Activated T-cell treated with anti-CD3 and anti-CD28 coated beads, Interleukin-2, amount 50 U/mL, for 24 hours (primary cell): ENCODE measurements at places on chromosomes 6 and 20.

- peak overlapping the region; percentile 87 for H3K4me3 ChIP-seq
- H3K27ac ChIP-seq, result peak overlapping the region; percentile 99
- no peaks in the 10 kb centered on the region for H3K27me3 ChIP-seq
- peaks cover 83% of the 10 kb centered on the region for H3K36me3 ChIP-seq
Measured at GRCh38 chr6:158653577-158654354, 3.9 kb downstream of the SYTL3 start.

DNA sequence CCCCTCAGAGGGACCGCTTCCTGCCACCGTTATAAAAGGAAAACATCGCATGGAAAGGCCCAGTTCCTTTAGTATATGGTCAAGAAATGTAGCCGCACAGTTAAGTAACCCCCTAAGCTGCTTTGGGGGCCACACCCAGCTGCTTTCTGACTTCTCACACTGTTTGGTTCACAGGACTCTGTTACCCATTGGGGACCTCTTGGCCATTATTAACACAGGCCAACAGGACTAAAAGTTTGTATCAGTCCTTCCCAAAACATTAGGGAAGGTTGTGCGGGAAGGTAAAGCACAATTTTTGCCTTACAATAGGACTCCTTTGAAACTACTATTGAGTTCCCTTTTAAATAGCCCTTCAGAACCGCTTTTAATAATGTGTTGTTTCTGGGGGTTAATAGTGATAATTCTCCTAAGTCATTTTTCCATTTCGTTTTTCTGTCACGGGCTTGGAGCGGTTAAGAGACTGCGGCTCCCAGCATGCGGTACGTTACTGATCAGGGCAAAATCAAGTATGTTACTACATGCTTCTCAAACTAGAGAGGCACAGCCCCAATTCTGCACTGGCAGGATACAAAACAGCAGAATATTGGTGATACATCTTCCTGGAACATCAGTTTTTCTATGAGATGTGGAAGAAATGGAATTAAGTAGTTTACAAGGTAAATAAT lies 668 bp upstream of the RPP40 start:
- no peak for DNase-seq
- peak overlapping the region; percentile 93 for H3K4me3 ChIP-seq
- H3K27ac ChIP-seq, result peak overlapping the region; percentile 99
- H3K4me1 ChIP-seq, result peaks cover 18% of the 10 kb centered on the region

GRCh38 chr6:149563928-149564325 lies 2.2 kb upstream of the GINM1 start:
- no peak overlapping the region for H3K27ac ChIP-seq
- peaks cover 11% of the 10 kb centered on the region for H3K36me3 ChIP-seq
- H3K4me1 ChIP-seq, result peaks cover 30% of the 10 kb centered on the region

- H3K36me3 ChIP-seq, result no peaks in the 10 kb centered on the region
- no peak overlapping the region for H3K4me3 ChIP-seq
- no peaks in the 10 kb centered on the region for H3K4me1 ChIP-seq
- H3K27me3 ChIP-seq, result peaks cover 36% of the 10 kb centered on the region
- DNase-seq, result no peak
- H3K27ac ChIP-seq, result no peak overlapping the region
Measured at GRCh38 chr20:59547596-59547995, 56.7 kb upstream of the PHACTR3 start.

DNA sequence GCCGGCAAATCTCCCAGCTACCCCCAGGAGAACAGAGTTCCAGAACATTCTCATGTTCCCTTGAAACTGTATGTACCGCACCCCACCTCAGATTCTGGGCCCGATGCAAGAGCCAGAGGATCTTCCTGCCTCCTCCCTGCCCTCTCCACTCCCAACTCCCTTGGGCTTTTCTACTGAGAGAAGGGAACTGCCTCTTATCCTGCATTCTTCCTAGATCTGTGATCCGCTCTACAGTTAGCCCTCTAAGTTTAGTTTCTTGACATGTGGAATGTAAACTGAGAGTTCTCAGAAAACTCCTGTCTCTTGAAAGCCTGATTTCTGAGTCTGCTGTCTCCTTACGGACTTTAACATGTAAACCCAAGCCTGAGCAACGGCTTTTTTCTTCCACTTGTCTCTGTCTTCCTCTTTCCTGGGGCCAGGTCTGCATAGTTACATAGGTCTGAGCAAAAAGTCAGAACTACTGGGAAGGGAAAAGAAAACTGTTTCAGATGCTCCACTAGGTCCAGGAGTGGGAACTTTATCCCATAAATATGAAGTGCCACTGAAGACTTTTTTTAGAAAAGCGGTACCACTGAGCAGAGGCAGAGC lies 86.5 kb upstream of the TNFAIP3 start:
- no peaks in the 10 kb centered on the region for H3K27me3 ChIP-seq
- H3K4me1 ChIP-seq, result no peaks in the 10 kb centered on the region
- H3K27ac ChIP-seq, result no peak overlapping the region
- no peaks in the 10 kb centered on the region for H3K36me3 ChIP-seq
- DNase-seq, result no peak
- H3K4me3 ChIP-seq, result no peak overlapping the region

DNA sequence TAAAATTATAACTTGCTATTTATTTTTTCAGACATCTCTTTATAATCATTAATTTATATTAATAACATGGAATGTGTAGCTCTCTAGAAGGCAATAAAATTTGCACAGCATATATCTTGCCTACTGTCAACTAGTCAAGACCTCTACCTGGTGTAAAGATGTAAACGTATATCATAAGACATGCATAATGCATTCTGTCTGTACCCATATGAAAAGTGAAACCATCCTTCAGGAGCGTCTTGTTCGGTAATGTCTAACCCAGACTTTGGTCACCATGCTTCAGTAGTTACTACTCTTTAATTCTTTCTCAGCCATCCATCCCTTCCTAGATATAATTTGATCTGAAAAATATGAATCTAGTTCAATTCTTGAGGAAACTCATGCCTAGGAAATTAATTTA lies 21.0 kb downstream of the CEP43 start:
- no peak overlapping the region for H3K4me3 ChIP-seq
- no peaks in the 10 kb centered on the region for H3K27me3 ChIP-seq
- no peak overlapping the region for H3K27ac ChIP-seq
- H3K4me1 ChIP-seq, result peaks cover 10% of the 10 kb centered on the region

GRCh38 chr20:35443003-35443402 lies 5.0 kb upstream of the GDF5 start:
- H3K4me3 ChIP-seq, result no peak overlapping the region
- H3K27me3 ChIP-seq, result peaks cover 17% of the 10 kb centered on the region
- H3K36me3 ChIP-seq, result no peaks in the 10 kb centered on the region
- no peak for DNase-seq
- H3K27ac ChIP-seq, result no peak overlapping the region

DNA sequence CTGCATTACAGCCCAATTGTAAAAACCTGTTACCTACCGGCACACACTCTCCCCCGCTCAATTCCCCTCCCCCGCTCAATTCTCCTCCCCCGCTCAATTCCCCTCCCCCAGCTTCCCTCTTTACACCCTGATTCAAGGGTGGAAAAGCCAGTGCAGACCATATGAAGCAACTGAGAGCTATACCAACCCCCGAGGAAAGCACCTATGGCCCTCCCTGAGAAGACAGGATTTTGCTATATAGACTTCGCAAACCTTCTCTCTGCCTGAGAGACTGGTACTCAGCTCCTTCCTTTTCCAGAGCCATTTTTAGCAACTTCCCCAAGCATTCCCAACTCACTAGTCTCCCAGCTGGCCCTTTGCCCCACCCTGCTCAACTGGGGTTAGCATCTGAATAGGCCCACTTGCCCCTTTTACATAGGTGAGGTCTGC lies 7.6 kb downstream of the GNAS-AS1 start:
- DNase-seq, result no peak
- H3K4me3 ChIP-seq, result no peak overlapping the region
- peaks cover 87% of the 10 kb centered on the region for H3K27me3 ChIP-seq
- H3K36me3 ChIP-seq, result peaks cover 23% of the 10 kb centered on the region
- peaks cover 32% of the 10 kb centered on the region for H3K4me1 ChIP-seq

DNA sequence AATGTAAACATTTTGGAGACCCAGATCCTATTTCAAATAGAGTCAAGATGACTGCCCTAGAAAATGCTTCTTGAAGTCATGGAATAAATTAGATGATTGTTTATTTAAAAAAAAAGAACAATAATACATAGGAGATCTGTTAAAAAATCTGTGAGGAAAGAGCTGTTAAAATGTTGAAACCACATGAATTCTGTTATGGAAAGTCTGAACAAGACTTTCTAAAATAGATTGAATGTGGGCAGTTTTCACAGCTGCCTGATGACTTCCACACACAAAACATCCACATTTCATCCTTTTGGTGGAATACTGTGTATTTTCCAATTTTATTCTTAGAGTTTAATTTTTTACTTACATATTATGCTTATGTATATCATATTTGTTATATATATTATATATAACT lies 186.1 kb downstream of the LAMA2 start:
- no peak for DNase-seq
- H3K27ac ChIP-seq, result no peak overlapping the region
- no peaks in the 10 kb centered on the region for H3K4me1 ChIP-seq
- H3K36me3 ChIP-seq, result no peaks in the 10 kb centered on the region
- H3K27me3 ChIP-seq, result peaks cover 3% of the 10 kb centered on the region

GRCh38 chr6:158039571-158040050 lies 57.9 kb downstream of the SYNJ2 start:
- H3K27me3 ChIP-seq, result no peaks in the 10 kb centered on the region
- H3K4me1 ChIP-seq, result peaks cover 45% of the 10 kb centered on the region
- no peak for DNase-seq

DNA sequence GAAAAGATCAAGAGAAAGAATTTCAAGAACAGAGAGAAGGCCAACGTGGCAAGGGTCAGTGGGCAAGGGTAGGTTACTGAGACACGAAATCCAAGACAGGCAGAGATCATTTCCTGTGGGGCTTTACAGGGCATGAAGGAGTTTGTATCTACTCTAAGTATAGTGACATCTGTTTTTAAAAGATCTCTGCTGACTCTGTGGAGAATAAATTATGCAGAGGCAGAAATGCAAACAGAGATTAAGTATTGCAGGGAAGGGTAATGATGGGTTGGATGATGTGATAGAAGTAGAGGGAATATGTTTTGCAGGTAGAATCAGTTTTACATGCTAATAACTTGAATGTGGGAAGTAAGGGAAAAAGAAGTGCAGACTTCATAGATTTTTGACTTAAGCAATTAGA lies 243.5 kb downstream of the FRK start:
- no peaks in the 10 kb centered on the region for H3K27me3 ChIP-seq
- no peak overlapping the region for H3K27ac ChIP-seq
- no peak for DNase-seq
- H3K4me1 ChIP-seq, result no peaks in the 10 kb centered on the region

GRCh38 chr20:20585146-20585545 lies 127.3 kb downstream of the RALGAPA2 start:
- no peak overlapping the region for H3K4me3 ChIP-seq
- H3K27me3 ChIP-seq, result no peaks in the 10 kb centered on the region
- DNase-seq, result no peak
- peaks cover 81% of the 10 kb centered on the region for H3K36me3 ChIP-seq
- no peak overlapping the region for H3K27ac ChIP-seq
- peaks cover 1% of the 10 kb centered on the region for H3K4me1 ChIP-seq

- no peak for DNase-seq
- H3K4me3 ChIP-seq, result no peak overlapping the region
- no peaks in the 10 kb centered on the region for H3K36me3 ChIP-seq
- H3K27me3 ChIP-seq, result peaks cover 10% of the 10 kb centered on the region
Measured at GRCh38 chr20:924639-925038, 8.5 kb upstream of the ANGPT4 start.

DNA sequence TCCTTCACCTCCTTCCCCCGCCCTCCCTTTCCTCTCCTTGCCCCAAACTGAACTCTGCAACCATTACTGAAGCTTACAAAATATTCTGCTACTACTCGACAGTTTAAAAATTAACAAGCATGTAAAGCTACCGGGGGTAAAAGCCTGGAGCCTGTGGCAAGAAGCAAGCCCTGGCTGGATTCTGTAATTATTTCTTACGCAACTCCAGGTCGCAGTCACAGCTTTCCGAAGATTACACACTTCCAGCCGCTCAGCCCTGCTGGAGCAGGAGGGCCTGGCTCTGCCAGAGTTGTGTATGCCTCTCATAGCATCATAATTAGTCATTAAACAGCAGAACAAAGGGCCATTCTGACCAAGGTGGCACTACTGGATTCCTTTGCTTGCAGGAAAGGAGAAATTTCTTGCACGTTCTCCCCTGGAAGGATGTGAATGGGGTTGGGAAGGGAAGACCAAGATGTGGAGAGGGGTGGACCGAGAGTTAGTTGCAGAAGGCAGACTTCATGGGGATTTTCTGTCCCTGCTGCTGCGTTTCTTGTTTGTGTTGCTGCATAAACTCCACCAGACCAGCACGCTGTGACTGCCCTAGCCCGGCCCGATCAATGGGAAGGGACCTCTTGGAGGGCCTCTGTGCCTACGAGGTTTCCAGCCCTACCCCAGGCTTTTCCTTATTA lies 23.6 kb downstream of the FOXQ1 start:
- no peaks in the 10 kb centered on the region for H3K36me3 ChIP-seq
- no peaks in the 10 kb centered on the region for H3K4me1 ChIP-seq
- H3K27ac ChIP-seq, result no peak overlapping the region
- peaks cover 68% of the 10 kb centered on the region for H3K27me3 ChIP-seq
- DNase-seq, result no peak

DNA sequence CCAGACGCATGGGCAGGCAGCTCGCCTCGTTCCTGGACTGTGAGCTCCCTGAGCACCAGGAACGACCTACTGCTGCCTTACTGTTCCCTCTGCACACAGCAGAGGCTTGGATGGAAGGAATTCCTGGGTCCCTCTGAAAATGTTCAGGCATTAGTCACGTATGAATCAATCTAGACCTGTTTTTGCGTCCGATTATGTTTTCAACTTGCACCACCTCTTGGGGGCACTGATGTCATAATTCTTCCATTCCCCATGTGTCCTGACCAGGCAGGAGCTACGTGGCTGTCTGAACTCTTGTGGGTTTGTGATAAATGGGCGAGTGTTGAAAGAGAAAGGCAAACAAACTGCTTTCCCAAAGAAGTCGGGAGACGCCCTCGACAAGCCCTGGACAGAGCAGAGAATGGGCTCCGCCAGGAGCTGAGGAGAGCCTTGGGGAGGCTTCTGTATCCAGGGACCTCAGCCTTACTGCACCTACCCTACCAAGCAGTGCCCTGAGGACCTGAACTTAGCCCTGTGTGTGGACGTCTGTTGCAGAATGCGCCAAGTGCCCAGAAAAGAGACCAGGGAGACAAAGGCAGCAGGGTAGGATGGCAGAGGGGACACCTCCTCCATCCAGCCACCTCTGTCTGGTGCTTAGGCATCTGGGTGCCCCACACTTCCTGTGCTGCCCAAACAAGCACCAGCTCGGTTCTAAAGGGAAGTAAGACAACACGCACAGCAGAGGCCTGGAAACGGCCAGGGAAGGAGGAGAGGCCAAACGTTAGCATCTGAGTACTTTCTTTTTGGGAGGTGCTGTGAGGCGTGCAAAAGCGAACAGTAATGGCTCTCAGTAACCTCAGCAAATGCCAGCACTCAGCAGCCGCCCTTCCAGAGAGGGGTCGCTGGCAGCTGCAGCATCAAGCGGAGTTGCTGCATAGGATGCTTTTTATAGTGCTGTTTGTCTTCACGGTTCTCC lies 124.2 kb downstream of the LY86 start:
- H3K4me3 ChIP-seq, result no peak overlapping the region
- H3K27me3 ChIP-seq, result peaks cover 18% of the 10 kb centered on the region
- DNase-seq, result no peak
- H3K27ac ChIP-seq, result no peak overlapping the region
- H3K36me3 ChIP-seq, result no peaks in the 10 kb centered on the region
